ENCODE measurements at places on chromosomes 1 and 21.

GRCh38 chr1:30742963-30743559 lies 14.5 kb downstream of the LAPTM5 start:
- no peak for DNase-seq

DNA sequence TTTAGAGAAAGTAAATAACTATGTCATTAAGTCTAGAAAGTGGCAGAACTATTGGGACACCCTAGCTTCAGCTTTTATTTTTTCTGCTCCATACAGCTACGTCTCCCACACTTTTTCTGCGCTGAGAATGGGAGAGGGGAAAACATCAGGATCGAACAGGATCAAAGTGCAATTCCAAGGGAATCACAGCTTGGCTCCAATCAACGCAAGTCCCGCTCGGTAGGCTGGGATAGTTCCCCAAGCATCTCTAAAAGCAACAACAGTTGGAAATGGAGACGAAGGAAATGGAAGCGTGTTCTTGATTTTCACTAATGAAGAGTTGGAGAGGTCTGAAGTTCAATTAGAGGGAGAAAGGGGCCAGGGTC lies 536 bp downstream of the HMGCL start:
- DNase-seq = no peak

GRCh38 chr1:43225168-43225567 lies 44.6 kb upstream of the TMEM125 start:
- DNase-seq = no peak

GRCh38 chr1:147754661-147755060 lies 5.7 kb downstream of the GJA5 start:
- no peak for DNase-seq

- DNase-seq = no peak
Observed at GRCh38 chr1:71135571-71135970, 54.7 kb upstream of the ZRANB2 start.

Measured in ACHN (cell line).